ENCODE measurements at places on chromosomes 16 and 17.

- no peak for DNase-seq
These were observed 28.4 kb downstream of the SETD6 start for GRCh38 chr16:58543685-58544084.

GRCh38 chr16:65833171-65833871 lies 533.2 kb upstream of the CDH5 start:
- DNase-seq = no peak

GRCh38 chr16:70685938-70686375 lies at the start of gene MTSS2:
Gene MTSS2, minus strand, starts transcription at chr16:70686053. Its CDS starts 262 bp downstream, at chr16:70685791.
- DNase-seq = no peak

GRCh38 chr16:1265090-1265630 lies 9.3 kb downstream of the TPSD1 start:
- no peak for DNase-seq

- peak; percentile 68 for DNase-seq
These were observed 192.4 kb downstream of the SEC14L1 start for GRCh38 chr17:77332981-77333685.

DNA sequence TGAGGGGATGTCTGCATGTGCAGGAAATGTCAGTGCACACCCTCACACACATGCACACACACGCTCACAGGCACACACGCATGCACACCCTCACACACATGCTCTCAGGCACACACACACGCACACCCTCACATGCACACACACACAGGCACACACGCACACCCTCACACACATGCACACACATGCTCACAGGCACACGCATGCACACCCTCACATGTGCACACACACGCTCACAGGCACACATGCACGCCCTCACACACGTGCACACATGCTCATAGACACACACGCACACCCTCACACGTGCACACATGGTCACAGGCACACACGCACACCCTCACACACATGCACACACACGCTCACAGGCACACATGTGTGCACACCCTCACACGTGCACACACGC lies 77.6 kb upstream of the ZNF469 start:
- no peak for DNase-seq

DNA sequence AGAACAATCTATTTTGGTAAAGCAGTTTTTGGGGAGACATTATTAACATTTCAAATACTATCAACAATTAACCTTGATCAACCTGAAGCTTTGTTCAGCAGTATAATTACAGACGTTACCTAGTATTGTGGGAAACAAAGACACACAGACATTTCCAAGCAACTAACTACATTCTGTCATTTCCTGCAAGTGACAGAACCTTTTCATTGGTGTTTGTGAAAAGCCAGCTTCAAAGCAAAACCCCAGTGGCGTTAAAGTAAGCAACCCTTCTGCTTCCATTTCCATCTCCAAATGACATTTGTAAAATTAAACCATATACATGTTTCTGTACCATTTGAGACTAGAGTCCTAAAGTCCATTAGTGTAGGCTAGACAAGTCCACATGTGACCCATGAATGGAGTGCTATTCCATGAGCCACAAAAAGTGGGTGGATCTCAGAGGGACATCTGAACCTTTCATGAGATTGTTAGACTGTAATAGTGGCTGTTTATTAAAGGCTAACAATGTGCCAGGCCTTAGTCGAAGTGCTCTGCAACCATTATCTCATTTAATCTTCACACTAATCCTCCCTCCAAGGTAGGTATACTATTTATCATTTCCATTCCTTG lies 101.2 kb downstream of the SSH2 start:
- no peak for DNase-seq

DNA sequence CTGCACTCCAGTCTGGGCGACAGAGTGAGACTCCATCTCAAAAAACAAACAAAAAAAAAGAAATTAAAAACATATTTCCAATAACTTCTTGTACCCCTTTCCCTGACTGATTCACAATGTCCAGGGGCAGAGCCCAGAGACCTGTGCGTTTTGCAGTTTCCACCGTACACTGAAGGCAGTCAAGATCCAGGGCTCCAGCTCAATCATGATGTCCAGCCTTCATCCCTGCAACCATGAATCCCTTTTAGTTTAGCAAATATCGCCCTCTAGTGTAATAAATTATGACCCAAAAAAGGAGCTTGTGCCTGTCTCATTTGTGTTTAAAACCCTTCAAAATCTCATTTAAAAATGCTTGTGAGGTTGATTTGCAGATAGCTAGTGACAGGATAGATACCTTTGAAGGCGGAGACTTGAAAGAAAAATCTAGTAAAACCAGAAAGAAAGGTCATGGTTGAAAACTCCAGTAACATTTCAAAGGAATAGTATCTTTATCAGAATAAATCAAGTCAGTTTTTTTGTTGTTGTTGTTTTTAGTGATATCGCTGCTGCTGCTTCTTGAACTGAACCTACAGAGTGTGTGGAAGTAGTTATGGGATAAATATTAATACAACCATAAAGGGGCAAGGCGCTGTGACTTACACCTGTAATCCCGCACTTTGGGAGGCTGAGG lies 3.7 kb upstream of the ERN1 start:
- DNase-seq = peak; percentile 44

DNA sequence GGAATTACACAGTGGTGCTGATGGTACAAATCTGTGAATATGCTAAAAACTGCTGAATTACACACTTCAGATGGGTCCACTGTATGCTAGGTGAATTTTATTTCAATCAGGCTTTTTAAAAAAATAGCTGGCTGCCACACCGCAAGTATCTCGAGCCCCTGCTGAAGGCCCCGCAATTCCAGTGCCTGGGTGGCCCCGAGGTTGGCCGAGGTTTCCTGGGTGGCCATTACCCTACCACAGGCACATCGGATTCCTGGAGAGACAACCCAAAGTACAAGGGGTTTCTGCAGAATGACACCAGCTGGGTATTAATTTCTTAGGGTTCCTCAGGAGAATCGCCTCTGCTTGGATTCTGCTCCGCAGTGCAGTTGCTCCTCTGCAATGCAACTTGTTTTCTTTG lies 127.8 kb downstream of the C16orf95 start:
- no peak for DNase-seq

DNA sequence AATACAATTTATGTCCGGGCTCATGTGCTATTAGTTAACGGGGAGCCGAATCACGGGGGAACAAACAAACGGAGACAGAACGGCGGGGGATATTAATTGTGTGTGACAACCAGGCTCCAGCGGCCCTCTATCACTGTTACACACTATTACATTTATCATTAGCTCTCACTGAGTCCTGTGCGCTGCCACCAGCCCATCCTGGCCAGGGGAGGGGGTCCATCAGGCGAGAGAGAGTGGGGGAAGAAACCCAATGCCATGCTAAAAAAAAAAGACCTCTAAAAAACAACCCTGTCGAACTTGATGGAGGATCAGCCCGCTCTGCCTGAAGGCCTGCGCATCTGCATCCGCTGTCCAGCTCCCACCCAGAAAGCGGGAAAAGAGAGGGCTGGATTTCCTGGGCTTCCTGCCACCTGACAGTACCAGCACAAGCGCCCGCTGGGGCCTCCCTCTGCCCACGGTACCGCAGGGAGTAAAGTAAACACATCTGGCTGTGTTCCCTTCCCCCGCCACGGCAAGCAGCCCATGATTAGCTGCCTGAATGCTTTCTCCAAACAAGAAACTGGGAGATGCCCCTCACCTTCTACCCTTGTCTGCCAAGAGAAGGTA lies 41.7 kb downstream of the PIPOX start:
- DNase-seq = no peak

DNA sequence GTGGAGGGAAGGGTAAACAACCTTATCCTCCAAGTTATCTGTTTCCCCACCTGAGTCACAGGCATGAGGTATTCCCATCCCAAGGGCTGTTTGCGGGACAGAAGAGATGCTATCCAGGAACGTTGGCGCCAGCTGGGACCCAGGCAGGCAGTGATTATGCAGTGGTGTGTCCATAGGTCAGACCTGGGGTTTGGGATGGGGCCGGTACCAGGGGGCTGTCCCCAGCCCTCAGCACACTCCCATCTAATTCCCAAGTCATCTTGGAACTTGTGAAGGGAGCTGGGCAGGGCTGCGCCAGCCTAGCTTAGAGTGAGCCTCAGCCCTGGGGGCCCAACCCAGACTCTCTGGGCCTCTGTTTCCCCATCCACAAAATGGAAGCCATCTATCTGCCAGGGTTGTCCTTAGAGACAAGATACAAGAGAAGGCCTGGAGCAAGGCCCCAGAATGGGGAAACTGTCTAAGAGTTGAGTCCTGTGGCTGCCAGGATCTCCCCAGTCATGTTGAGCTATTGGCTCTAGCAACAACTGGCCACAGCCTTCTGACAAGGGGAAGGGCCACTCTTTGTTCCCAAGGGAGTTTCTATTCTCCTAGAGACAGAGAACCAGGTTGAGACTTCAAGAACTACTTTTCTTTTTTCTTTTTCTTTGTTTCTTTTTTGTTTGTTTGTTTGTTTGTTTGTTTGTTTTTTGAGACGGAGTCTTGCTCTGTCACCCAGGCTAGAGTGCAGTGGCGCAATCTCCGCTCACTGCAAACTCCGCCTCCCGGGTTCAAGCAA lies 9.8 kb upstream of the JUP start:
- no peak for DNase-seq

- DNase-seq = peak; percentile 89
These were observed 658 bp downstream of the TNFRSF12A start for GRCh38 chr16:3020604-3021448.

DNA sequence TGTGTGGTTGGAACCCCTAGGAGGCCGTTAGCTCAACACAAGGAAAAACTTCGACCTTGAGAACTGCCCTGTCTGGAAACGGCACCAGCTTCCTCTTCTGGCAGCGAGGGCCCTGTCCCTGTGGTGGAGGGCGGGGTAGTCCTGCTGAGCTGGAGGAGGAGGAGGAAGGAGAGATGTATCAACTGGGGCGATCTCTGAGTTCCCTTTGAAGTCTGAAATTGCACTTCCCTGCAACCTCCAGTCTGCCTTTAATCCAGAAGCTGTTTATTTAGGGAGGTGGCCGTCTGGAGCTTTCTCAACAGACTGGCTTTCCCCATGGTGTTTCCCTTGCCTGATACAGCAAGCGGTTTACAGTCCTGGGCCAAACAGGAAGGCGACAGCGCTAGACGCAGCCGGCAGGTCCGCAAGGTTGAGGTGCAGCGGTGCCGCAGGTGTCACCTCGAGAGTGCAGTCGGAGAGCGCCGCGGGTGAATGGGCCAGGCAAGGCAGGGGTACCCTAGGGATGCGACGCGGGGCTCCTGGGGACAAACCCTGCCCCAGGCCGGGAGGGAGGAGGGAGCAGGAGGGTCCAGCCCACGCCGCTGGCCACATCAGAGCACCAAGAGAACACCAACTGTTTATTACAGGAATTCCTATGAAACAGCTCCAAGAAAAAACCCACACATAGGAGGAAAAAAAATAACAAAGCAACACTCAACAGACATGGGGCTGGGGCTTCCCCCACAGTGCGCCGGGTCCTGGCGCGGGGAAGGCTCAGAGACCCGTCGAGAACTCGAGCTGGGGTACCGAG lies 11.4 kb upstream of the MRPS23 start:
- no peak for DNase-seq

- DNase-seq = peak; percentile 3
These were observed 8.3 kb downstream of the FOXJ1 start for GRCh38 chr17:76132574-76133338.

DNA sequence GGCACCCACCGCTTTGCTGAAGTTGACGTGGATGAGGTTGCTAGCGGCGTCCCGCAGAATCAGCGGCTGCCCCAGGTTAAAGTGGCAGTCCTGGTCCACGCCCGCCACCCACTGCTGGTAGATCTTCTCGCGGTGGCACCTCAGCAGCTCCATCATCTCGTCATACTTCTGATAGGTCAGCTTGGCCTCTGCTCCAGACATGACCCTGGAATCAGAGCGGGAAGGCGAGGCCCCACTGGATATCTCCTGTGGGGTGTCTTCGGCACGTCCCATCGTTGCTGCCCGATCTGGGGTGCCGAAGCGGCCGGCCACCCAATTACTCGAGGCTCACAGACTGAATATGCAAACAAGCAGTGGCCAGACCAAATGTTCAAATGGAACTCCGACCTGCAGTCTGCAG lies 16.5 kb downstream of the DNAH17 start:
- DNase-seq = no peak
